ENCODE measurements at places on chromosomes 5 and 9.

DNA sequence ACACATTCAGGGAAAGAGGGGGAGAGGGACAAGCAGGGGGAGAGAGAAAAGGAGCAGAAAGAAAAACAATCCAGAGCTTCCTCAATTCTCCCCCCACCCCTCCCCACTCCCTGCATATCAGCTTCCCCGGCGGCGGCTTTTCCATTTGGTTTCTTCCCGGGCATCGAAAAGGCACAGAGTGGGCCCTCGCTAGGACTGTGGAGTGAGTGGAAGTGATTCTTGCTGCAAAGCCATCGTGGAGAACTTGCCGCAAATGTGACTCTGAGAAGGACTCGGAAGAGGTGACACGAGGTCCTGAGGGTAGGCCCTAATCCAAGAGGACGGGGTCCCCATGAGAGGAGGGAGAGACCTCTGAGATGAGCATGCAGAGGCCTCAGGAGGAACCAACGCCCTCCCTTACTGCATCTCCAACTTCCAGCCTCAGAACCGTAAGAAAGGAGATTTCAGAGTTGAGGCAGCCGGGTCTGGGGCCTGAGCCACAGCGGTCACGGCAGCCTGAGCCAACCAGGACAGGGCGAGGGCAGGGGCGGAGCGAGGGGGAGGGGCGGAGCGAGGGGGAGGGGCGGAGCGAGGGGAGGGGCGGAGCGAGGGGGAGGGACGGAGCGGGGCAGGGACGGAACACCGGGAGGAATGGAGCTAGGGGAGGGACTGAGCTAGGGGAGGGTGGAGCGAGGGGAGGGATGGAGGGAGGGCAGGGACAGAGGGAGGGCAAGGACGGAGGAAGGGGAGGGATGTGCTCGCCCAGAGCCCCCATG, 21.2 kb upstream of the SARDH start:
- no peak for DNase-seq

- no peak for DNase-seq
These were observed 8.6 kb upstream of the MUSK start for GRCh38 chr9:110659891-110660541.

GRCh38 chr5:169350016-169350415, 49.1 kb upstream of the SLIT3 start:
- DNase-seq, result no peak

DNA sequence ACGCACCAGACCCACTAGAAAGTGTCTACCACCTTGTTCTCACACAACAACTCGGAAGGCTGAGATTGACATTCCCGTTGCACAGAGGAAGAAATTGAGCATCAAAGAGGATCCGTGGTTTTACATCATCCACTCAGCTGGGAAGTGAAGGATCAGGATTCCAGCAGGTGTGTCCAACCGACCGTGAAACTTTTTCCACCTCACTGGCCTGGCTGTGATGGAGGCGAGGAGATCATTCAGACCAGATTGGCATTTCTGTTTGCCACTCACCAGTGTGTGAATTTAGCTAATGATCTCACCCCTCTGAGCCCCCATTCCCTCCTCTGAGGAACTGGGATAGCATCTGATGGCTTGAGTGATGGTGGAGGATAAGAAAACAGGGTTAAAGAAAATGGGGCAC, 46.7 kb upstream of the CPLX2 start:
- no peak for DNase-seq

DNA sequence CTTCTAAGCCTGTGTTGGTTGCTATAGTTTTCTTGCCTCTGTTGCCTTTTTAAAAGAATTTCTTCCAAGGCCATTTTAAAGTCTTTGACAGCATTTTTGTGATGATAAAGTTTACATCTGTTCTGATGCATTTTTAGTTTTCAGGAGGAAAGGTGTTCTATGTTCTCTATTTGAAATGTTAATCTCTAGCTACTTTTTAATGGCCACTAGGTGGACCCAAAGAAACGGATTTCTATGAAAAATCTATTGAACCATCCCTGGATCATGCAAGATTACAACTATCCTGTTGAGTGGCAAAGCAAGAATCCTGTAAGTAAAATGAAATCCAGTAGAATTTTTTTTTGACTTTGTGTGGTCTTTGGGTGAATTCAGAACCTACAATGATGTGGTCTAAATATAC, 60.2 kb downstream of the MELK start:
- no peak for DNase-seq

DNA sequence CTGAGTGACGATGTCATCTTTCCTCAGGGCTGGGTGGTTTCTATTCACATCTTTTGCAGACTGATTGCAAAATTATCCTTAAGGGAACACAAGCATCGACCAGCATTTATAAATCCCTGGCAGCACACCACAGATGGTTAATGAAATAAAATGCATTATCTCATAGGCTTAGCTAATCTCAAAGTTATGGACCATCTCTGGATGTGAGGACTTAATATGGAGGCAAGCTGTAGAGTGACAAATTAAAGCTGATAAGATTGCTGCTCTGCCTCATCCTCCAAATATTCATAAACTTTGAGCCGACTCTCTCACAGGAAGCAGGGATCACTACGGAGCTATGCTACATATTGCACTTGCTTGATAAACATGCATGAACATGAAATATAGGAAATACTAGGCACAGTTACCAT, 663.2 kb upstream of the RGMB start:
- DNase-seq, result no peak

DNA sequence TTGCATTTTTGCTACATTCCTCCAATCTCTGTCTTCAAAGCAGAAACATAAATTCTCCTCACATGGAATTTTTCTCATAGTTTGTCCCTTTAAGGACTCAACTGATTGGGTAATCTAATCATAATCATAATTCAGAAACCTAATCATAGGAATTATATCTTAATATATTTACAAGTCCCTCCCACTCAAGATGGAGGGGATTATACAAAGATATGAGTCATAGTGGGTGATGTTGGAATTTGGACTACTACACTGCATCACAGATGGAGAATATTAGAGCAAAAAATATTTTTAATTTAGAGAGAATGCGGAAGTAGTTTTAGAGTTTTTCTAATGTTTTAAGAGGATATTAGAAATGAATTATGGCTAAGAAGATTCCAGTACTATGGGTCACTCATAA, 1034.0 kb downstream of the DTWD2 start:
- DNase-seq, result no peak

GRCh38 chr9:87533271-87533670, 35.6 kb downstream of the DAPK1 start:
- DNase-seq, result no peak

DNA sequence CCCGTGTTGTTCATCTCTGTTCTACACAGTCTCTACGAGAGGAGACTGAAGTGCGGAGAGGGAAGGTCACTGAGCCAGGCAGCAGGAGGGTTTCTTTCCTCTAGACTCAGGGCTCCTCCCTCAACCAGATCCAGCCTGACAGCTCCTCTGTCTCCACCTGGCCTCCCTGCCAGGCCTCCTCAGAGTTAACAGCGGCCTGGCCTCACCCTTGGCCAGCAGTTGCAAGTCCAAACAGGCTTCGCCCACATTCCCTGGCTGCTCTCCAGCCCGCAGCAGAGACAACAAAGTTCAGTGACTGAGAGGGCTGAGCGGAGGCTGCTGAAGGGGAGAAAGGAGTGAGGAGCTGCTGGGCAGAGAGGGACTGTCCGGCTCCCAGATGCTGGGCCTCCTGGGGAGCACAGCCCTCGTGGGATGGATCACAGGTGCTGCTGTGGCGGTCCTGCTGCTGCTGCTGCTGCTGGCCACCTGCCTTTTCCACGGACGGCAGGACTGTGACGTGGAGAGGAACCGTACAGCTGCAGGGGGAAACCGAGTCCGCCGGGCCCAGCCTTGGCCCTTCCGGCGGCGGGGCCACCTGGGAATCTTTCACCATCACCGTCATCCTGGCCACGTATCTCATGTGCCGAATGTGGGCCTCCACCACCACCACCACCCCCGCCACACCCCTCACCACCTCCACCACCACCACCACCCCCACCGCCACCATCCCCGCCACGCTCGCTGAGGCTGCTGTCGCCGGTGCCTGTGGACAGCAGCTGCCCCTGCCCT, at the start of gene HRCT1:
HRCT1 (plus strand) TSS at position 291 of the 768 bp plus-strand sequence; CDS start at position 377, 86 bp downstream.
- DNase-seq, result no peak

DNA sequence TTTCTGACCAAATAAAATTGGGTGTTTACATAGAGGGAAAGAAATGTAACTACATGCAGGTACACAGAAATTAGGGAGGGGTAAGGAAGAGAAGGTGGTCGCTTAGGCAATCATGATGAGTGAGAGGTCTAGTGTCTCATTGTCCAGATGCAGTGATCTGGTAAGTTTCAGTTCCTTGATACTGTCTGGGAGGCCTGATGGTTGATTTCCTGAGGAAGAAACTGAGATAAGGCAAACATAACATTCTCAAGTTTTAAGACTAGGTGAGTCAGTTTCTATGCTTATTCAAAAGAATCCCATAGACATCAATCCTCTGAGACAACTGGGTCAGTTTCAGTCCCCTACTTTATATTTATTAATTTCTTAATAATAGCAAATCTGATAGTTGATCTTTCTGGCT, 843.3 kb upstream of the CDH10 start:
- no peak for DNase-seq

- no peak for DNase-seq
These were observed 368 bp upstream of the FRMPD1 start for GRCh38 chr9:37650299-37650872.

GRCh38 chr5:14306329-14306815, 163.2 kb downstream of the TRIO start:
- DNase-seq, result no peak

DNA sequence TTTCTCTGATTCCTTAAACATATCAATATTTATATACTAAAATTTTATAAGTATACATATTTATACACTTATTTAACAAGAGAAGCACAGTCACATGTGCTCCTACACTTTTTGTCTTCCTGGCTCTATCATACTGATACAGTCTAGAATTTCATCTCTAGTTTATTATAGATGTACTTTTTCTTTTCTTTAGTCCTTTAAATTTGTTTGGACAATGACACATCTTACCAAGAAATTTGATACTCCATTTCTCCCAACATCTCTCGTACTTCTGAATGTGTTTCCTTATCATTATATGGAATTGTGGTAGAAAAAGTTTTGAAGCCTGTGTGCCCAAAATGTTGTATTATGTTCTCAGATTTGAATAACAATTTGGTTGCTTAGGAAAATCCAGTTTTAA, 104.6 kb downstream of the DMRT2 start:
- DNase-seq, result no peak

DNA sequence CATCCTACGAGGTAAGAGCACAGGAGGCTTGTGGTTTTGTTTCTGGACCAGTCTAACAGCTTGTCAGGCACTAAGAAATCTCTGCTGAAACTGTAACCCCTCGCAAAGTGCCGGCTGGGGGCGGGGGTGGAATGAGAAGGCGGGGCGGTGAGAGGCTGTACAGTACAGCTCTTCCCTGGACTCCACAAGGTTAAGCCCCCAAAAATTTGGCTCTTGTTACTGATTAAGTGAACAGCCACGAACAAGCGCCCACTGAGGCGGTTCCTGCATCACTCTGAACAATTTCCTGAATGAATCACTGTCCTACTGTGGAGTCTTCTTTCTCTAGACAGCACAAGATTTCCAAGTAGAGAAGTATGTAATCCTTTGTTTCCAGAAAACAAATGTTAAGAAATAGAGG, 6.8 kb downstream of the FBP2 start:
- no peak for DNase-seq

DNA sequence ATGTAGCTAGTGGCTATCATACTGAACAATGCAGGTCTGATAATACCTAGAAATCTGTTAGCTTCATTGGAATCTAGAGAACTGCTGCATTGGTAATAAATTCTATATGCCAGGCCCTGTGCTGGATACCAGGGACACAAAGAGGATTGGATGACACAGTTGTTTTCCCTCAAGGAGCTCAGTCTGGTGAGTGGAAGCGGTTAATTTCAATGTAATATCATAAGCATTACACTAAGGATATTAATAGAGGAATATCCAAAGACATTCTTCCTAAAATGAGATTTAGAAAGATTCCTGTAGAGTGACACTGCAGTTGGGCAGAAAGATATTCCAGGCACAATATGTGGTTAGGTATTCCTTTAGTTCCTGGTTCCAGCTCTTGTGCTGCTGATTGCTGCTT, 5.9 kb downstream of the CMYA5 start:
- no peak for DNase-seq

DNA sequence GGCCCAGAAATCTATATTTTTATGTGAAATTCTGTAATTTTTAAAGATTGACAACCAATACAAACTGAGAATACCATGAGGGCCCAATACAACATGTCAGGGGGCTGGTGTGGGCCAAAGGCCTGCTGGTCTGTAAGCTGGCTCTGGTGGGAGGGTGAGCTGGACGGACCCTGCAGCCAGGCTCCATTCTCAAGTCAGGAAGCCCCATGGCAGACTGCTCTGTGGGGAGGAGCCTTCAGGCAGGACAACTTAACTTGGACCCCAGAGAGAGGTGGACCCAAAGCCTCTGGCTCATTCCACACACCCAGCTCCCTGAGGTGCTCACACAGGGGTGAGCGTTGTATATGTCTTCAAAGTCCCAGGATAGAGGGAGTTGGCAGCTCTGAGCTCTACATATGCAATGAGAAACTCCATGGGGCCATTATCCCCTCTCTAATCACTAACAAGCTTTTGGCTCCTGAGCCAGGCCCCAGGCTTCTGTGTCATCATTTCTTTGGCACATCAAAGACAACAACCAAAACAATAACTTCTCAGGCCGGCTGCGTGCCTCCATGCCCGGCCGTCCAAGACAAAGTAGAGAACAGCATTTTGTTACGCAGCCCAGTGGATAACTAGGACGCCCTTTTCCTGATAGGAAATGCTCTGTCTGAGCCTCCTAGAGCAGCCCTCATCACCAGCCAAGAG, 6.4 kb downstream of the SEPTIN8 start:
- no peak for DNase-seq

DNA sequence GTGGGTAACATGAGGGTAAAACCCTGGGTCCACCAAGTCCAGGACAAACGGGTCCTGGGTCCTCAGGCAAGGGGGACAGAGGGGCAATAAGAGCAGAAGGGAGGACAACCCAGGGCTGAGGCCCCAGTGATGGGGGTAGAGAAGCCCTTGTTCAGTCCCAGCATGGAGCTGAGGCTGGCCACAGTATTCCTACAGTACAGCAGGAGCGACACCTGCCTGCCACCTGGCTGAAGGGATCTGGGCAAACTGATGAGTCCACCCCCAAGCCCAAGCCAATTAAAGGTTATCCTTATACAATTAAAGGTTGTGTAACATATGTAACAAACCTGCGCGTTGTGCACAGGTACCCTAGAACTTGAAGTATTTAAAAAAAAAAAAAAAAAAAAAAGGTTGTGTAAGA, 97.7 kb upstream of the LRRTM2 start:
- DNase-seq, result no peak

DNA sequence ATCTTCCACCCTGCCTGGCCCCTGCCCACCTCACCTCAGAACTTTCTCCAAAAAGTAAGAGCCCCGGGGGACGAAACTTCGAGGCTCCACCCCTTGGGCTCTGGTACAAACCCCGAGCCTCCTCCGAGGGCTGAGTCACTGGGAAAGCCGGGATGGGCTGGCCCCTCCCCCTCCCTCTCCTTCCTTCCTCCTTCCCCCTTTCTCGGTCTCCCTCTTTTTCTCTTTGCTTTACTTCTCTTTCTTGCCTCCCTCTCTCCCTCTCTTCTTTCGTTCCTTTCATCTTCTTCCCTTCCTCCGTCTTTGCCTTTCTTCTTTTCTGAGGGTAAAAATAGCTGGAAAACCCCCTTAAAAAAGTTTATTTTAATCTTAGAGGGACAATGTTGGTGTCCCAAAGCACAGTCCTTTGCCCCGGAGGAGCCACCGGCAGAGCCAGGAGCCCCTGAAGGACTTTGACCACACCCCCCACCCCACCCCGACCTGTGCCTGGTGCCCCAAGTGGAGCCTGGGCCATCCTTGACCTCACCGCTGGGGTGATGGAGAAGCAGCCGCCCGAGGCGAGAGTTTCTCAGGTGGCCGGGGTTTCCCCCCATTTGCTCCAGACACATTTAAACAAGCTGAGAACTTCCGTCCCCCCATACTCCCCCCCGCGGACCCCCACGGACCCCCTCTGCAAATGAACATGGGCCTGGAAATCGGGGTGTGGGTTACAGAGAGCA, 5.7 kb upstream of the NOTCH1 start:
- no peak for DNase-seq

Data from stimulated activated CD4-positive, alpha-beta T cell treated with anti-CD3 and anti-CD28 coated beads, Interleukin-12 subunit alpha, Interleukin-12 subunit beta, amount 100 ng/mL, for 48 hours (primary cell).